ENCODE measurements at places on chromosomes 1 and 21.

GRCh38 chr1:182163821-182164223 is 102.3 kb upstream of the ZNF648 start:
- no peak for DNase-seq

DNA sequence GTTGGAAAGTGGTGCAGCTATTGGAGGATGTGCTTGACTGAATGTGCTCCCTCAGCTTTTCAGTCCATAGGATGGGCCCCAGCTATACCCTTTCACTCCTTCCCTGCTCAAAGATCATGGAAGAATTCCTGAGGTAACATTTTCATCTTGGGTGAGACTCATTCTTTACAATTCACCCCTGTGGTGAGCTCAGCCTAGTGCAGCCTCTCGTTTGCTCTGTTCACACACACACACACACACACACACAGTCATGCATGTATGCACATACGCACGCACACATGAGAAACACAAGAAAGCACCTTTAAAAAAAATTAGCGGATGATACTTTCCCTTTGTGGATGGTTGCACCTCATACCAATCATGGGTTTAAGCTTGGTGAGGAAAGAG is 25.8 kb downstream of the CCN1 start:
- no peak for DNase-seq

DNA sequence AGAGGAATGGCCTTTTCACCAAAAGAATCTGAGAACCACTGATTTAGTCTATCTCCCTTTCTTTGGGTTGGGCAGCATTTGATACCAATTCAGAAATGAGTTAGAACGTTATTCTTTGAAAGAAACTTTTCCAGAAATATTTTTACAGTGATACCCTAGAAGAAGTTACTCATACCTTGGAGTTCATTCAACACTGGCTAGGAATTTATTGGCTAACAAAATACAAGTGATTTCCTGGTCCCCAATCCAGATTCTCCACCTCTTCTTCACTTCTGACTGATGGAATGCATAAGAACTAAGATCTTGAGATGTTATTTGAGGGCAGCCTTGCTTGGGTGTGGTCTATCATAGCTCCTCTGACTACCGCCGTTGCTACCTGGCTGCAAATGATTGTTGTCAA is 9.4 kb downstream of the C1orf162 start:
- no peak for DNase-seq

GRCh38 chr1:9249534-9250410 is 15.2 kb downstream of the H6PD start:
- no peak for DNase-seq

DNA sequence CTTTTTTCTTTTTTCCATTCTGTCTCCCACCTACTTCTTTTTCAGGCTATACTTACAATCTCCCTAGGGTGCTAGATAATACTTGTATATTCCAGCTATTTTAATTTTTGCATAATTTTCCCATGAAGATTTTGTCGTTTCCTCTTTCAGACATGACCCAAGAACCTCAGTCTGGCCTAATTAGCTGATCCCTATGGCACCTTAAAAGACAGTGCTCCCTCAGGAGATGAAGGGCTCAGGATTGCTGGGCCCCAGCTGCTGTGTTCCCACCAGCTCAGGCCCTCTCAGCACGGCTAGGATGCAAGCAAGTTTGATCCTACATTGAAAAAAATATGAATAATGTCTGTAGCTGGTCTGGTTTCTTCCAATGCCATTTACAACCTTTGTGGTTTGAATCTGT is 55.0 kb upstream of the RGS5 start:
- no peak for DNase-seq

DNA sequence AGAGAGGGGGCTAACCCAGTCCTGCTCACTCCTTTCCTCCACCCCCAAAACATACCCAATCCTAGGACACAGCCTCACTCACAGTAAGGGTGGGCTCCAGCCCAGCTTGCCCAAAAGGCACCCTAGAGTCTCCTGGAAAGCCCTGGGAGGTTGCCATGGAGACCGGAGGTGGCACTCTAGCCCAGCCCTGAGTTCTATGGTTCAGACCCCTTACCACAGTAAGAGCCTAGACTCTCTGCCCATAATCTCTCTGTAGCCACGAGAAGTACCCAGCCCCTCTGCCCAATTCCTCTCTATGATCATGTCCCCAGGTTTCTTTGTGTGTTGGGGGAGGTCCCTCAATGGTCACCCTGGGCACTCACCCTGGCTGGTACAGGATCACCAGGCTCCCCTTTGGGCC is 14.4 kb downstream of the COL16A1 start:
- DNase-seq: no peak

- no peak for DNase-seq
Measured at GRCh38 chr1:32239337-32239736, 7.7 kb upstream of the FAM167B start.

DNA sequence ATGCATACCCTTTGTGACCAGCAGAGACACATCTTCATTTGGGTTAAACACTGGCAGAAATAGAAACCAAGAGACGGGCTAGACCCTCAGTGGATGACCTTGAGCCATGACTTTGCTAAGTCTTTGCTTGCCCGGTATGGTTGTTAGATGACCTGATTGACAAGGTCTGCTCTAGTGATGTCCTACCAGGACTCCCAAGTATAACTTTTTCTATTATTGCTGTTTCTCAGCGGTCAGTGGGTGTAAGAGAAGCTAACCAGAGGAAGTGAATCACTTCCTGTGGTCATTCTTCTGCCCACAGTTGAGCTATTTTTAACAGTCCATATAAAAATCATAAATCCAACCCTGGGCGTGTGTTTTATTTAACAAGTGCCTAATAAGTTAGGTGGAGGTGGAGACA is 126.2 kb upstream of the ETS2 start:
- DNase-seq: no peak

GRCh38 chr1:2271841-2272655 is 43.9 kb downstream of the SKI start:
- DNase-seq: no peak

DNA sequence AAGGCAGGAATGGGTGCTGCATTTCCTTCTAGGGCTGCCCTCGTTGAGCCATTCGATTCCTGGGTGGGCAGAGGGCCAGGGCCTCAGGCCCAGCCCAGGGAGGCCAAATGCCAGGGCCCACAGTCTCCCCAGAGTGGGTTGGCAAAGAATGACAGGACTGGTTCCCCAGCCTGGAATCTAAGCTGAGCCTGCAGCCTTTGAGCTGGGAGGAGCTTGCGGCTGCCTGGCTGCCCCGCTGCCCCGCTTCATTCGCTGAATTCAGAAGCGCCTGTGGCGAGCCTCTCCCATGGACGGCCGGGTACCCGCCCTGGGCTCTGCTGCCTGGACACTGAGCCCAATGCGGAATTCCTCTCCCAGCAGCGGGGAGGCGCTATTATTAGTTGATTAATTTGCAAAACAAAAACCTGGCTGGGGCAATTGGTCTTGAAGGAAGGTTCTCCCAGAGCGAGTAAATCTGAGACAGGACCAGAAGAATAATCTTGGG is 32.3 kb upstream of the TARDBP start:
- no peak for DNase-seq

GRCh38 chr1:145689922-145690321 is 17.2 kb downstream of the PDZK1 start:
- DNase-seq: no peak

DNA sequence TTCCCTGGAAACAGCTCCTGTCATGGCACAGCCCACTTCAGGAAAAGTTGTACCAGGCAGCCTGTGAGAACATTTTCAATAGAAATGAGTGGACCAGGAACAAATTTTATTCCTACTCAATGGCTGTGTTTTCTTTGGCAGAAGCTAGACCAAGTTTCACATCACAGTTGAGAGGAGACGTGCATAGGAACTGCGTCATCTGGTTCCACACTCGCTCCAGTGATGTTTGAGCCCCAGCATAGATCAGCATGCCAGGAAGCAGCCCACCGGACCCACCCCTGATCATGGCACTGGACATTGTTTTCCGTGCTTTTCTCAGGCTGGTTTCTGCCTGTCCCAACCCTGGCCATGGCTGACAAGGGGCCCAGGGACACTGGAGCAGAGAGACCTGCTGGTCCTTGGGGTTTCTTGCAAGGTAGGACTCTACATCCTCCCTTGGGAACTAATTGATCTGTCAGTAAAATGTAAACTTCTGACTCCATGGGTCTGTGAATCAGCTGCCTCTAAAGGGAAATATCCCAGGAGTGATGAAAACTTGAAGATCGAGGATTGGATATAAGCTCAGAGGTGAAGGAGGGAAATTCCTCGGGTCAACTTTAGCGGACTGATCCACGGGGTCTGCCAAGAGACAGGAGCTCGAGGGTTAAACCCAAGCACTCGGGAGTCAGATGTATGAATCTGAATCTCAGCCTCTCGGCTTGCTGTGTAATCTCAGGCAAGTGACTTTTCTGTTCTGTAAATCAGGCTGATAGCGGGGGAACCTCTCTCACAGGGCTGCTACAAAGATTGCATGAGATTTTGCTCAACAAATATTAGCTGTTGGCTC is 35.7 kb downstream of the NEK2 start:
- DNase-seq: no peak

DNA sequence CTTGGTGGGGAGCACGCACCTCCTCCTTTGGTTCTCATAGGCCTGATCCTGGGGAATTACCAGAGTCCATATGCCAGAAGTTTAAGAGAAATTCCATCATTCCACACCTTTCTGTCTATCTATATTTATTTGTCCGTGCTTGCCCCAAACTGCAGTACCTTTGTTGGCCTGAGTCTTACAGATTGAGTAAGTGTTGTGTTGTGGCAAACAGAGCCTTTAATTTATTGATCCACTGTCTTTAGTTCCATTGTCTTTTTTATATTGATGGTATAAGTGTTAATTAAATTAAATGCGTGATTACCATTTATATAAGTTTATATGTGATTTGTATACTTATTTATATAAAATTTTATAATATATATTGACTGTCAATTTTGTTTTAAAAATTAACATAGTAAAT is 4.9 kb downstream of the SH3BGR start:
- no peak for DNase-seq

DNA sequence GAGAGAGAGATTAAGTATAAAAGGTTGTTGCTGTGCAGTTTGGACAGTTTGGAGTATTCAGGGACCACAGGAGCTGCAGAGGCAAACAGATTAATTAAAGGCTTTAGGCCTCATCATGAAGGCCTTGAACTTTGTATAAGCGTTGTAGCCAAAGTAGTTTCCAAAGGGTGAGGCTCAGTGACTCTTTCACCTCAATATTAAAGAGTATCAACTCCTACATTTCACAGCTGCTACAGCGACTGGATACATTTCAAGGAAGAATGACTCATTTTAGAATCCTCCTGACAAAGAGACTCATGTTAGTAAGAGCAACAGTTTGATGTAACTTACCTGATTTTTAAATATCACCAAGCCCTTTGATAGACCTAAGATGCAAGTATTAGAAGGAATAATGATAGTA is 355.5 kb downstream of the HLX start:
- no peak for DNase-seq

DNA sequence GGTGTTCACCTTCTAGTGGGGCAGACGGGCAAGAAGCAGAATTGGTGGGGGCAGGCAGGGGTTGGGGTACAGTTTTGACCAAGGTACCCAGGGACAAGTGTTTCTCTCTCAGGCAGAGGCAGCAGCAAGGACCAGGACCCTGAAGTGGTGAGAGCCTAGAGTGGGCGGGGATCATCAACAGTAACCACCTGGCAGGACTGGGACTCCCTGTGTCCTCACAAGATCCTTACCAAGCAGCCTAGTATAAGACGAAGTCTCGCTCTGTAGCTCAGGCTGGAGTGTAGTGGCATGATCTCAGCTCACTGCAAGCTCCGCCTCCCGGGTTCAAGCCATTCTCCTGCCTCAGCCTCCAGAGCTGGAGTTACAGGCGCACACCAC is 3.2 kb upstream of the NADK start:
- no peak for DNase-seq

DNA sequence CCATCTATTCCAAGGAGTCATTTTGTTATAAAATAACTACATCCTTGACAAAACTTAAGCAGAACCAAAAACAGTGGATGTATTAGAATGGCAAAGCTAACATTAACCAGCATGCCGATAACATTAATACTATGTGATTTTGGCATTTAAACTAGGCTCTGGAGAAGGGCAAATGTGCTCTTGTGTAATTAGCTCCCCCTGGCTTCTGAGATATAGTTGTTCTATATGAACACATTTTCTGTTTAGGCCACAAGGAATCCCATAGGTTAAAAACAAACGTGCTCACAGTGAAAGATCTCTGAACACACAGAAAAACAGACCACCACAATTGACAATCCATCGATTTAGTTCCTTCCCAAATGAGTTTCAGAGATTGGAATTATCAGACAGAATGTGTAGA is 57.4 kb upstream of the TARS2 start:
- no peak for DNase-seq

DNA sequence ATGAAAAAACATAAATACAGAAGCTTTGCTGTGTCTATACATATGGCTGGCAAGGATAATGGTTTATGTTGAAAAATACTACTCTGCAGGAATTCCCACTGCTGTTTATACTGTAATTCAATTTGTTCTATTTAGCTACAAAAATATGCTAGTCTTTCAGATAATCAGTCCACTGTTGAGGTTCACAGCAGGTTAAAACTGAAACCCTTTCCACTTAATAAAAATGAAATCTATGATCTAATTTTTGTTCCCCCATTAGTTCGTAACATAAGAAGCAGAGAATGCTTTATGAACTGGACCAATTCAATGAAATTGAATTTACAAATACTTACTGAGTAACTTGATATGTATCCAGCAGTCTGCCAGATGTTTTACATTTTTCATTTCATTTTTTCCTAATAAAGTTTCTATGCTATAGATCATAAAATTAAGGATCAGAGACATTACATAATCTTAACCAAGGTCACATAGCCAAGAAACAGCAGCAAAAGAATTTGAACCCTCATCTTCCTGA is 360.1 kb upstream of the BEND5 start:
- no peak for DNase-seq

- no peak for DNase-seq
Measured at GRCh38 chr1:232707142-232707541, 77.2 kb upstream of the SIPA1L2 start.

DNA sequence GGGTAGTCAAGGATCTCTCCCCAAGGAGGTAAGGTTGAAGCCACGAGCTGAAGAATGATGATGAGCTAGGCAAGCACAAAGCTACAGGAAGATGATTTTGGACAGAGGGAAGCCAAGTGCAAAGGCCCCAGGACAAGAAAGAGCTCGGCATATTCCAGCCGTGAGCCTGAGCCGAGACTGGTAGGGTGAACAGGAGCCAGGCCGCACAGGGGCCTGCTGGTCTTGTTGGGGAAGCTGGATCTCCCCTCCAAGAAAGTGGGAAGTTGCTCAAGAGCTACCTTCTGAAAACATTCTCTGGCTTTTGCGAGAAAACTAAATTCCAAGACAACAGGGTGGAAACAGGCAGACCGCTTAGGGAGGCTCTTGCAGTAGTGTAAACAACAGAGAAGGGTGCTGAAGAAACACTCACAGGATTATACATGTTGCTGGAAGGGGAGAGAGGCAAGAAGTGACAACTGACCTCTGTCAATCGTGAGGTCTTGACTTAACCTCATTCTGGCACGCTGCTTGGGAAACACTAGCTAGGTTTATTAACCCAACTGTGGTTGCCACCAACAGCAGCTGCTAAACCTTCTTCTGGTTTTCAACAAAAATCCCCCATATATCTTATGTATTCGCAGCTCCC is 625.2 kb downstream of the SMYD3 start:
- no peak for DNase-seq

- no peak for DNase-seq
Measured at GRCh38 chr21:27725916-27726315, 759.0 kb upstream of the ADAMTS5 start.
